ENCODE measurements at places on chromosomes 3 and 15.

- DNase-seq: no peak
Measured at GRCh38 chr3:78221300-78221699, 1181.4 kb downstream of the ROBO2 start.

- no peak for DNase-seq
Measured at GRCh38 chr3:22113453-22113852, 362.4 kb upstream of the ZNF385D start.

DNA sequence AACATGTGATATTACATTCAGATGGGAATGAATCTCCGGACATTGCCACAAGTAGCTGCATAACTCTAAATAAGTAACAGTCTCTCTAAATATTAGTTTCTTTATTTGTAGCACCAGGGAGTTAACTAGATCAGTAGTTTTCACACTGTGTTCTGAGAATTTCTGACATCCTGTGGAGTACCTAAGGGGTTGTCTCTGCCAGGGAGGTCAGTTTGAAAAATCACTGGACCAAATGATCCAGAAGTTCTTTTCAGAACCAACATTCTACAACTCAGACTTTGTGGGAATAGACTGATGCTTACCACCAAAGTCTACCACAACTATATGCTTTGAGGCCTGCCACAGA lies 9.0 kb upstream of the ILDR1 start:
- no peak for DNase-seq

DNA sequence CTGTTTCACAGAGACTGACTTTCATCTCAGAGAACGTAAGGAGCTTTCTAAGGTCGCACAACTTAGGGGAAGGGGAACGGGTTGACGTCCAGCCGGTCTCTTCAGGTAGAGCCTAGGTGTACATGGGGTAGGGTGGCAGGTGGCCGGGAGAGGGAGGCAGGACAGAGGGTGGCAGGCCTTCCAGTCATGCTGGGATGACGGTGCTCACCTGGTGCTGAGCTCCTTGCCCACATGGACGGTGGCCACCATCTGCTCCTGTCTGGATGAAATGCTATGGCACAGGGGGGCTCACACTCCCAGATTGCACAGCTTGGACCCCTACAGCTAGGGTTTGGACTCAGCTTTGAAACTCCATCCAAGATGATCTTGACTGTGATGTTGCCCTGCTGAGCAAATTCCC lies 144.5 kb downstream of the ATP10A start:
- DNase-seq: no peak

- no peak for DNase-seq
Measured at GRCh38 chr15:70507772-70508371, 255.5 kb downstream of the UACA start.

- no peak for DNase-seq
Measured at GRCh38 chr15:71565631-71566160, 244.7 kb upstream of the NR2E3 start.

- peak; percentile 19 for DNase-seq
Measured at GRCh38 chr3:79086514-79086913, 681.3 kb downstream of the ROBO1 start.

- DNase-seq: no peak
Measured at GRCh38 chr15:91522605-91523332, 330.7 kb upstream of the SLCO3A1 start.

GRCh38 chr3:49013738-49014660 lies 4.4 kb downstream of the DALRD3 start:
- no peak for DNase-seq

DNA sequence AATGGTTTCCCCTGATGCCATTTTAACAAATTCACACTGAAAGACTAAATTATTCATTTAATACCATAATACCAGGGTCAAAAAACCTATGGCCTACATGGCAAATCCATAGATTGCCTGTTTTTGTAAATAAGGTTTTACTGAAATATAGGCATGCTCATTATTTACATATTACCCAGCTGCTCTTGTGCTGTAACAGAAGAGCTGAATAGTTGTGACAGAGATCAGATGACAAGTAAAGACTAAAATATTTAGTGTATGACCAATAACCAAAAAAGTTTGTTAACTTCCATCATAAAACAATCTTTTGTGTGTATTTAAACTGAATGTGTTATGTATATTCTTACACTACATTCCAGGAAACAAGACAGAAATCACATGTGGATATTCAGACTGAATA lies 60.2 kb downstream of the DENND4A start:
- no peak for DNase-seq

GRCh38 chr3:25775936-25776335 lies 7.3 kb downstream of the NGLY1 start:
- DNase-seq: no peak

DNA sequence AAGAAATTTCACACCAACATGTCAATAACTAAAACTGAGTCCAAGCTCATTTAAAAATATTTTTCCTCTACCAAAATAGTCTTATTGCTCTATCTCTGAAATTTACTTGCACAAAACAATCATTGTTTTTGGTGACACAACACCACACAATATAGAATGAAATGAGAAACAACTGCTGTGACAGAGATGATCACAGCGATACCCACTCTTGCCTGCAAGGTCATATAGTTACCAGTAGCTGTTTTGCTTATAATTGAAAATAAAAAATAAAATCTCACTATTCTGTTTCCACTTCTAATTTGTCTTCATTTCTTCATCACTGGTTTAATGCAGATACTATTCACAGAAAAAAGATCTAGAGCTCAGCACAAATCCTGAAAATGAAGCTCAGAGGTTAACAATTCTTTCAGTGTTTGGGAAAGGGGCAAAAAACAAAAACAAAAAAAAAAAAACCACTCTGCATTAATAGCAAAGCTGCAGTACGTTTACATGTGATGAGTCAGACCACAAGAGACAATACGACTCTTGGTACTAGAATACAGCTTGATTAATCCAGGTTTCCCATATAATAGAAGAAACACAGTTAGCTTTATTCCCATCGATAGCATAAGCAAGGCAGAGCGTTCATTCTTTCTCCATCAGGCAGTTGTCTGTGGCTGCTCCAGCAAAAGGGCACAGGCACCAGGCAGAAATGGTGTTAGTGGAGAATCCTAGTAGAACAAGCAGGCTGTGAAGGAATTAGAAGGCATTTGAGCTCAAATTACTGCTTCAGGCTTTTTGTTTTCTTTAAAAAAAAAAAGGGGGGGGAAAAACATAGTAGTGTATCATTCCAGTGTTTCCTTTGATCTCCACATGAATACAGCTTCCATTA lies 773 bp downstream of the ANKRD28 start:
- DNase-seq: peak; percentile 13

All from NCI-H2081 (cell line).